ENCODE measurements at places on chromosomes 11 and 22.

GRCh38 chr22:47046411-47047065, 284.1 kb downstream of the TBC1D22A start:
- no peak for DNase-seq

GRCh38 chr22:37630839-37631435, 8.5 kb upstream of the SH3BP1 start:
- no peak for DNase-seq

GRCh38 chr11:85764796-85765195, 46.1 kb downstream of the SYTL2 start:
- no peak for DNase-seq

- DNase-seq: no peak
These were observed 592.6 kb downstream of the ETS1 start for GRCh38 chr11:127994736-127995135.

GRCh38 chr22:24550028-24550901, 4.7 kb downstream of the GUCD1 start:
- DNase-seq: no peak

DNA sequence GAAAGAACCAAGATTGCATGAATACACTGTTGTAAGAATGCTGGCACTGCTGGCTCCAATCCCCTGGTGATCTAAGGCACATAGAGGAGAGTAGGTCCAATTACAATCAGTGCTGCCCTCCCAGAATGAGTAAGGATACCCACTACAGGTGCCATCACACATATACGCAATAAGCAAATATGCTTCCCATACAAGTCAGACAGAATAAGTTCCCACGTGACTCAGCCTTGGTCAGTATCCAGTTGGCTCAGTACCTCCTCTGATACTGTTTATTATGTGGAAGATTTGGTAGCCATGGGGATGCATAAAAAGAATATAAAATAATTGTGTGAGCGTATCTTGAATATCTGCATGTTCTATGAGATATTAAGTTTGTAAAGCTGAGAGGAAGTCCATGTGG, 8.9 kb upstream of the OR2D3 start:
- DNase-seq: no peak

DNA sequence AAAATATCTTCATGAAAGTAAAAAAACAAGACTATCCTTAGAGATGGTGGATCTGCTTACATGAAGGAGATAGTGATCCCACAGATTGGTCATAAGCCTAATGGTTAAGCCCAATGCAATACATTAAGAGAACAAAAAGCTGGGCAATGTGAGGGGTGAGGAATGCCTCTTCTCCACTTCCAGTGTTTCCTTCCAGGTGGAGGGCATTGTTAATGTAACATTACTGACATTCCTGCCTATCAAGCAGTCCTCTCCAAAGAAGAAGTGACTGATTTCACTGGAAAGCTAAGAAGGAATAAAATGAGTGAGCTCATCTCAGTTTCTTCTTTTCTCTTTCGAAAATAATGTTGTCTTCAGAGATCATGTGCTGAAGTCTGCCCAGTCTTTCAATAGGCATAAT, 207.8 kb downstream of the RAB38 start:
- DNase-seq: no peak

- no peak for DNase-seq
These were observed 21.7 kb downstream of the CAVIN3 start for GRCh38 chr11:6298605-6299004.

DNA sequence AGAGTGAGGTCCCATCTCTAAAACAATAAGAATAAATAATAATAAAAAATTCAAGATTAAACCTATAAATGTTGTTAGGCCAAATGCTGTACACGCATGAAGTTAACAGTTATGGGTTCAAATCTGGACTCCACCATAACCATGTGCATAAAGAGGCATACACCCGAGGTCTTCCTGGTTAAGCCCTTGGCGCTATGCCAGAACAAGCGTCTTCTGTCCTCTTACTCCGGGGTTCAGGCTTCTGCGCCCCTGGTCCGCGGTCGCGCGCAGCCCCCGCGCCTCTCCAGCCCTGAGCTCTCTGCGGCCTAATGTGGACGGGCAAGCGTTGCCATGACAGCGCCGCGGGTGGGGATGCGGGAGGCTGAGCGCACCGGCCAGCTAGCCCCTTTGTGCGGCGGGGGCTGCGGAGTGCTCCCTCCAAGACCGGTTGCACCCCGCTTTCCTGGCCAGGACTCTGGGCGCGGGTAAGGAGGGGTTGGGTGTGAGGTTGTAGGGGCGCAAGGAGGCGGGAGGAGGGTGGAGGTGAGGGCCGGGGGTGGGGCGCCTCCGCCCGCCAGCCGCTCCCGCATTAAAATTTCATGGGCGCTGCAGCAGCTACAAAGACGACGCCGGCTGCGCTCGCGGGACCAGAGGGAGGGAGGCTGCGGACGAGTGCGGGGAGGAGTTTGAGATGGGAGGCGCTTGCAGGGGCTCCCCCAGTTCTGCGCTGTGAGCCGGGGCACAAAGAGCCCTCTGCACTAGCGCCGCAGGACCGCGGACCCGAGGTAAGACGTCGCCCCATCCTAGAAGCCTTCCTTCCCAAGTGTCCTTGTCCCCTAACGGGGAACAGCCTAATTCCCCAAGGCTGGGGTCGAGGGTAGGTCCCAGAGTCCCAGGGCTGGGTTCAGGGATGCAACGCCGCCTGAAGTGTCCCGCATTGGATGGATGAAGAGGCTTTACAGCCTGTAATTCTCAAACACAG, at the start of gene MIAT:
TSS of gene MIAT (plus strand) at position 698 of the 961 bp plus-strand sequence.
- DNase-seq: no peak

DNA sequence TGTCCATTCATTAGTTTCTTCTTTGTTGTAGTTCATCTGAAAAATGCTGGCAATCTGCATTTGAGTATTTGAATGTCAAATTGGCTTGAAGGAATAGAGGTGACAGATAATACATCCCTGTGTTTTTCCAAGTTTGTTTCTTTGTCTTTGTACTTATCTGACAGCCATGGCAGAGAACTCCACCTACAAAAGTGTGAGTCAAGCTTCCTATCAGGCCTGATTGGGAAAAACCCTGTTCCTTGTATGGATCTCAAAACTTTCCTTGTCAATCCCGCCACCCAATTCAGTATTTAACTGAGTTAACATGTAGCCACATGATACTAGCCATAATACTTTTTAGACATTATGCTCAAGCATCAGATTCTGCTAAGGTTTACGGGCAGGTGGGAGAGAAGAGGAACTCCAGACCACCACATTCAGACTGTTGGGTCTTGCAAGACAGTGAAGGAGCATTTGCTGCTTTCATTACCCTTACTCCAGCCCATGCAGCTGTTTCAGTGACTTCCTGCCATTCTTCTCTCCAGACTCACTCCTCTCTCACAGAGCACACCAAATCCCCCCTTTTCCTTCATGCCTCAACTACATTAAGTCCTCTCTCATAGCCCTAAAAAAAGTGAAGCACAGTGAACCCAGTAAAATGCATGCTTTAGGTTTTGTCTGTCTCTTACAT, 65.9 kb downstream of the BLID start:
- DNase-seq: no peak

- DNase-seq: no peak
These were observed at the start of gene TRPC6 for GRCh38 chr11:101583251-101584128. Gene TRPC6, minus strand, starts transcription at chr11:101584007. Its CDS starts 504 bp downstream, at chr11:101583503.

DNA sequence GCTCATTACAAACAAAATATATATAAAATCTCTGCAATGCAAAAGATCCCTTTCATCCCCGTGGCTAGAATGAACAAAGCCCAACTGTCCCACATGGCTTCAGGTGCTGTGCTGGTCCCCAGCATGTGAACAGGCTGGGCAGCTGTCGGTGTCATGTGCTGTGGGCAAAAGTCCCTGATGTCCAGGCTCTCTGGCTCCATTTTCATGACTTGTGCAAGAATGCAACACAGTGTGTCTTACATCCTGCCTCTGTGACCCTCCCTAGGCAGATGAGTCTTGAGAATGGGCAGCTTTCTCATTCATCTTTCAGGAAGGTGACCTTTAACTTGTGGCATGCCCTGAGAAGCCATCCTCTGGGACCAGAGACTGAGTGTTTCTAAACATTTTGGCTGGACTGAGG, 14.5 kb downstream of the GUCD1 start:
- no peak for DNase-seq

DNA sequence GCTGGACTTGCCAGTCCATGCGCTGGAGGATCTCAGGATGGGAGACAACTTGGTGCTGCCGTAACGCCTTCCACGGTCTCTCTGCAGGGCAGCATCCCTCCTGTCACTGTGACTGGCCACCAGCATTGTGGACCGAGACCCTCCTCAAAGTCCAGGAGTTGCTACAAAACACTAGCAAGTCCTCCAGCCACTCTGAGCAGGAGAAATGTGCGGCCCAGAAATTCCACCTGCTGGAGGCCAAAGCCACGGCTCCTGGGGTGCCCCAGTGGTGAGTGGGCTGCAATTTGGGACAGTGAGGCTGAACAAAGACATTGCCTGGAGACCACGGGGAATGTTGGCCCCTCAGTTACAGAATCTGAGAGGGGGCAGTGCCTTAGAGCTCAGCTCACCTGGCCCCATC, 6.9 kb upstream of the DSCAML1 start:
- no peak for DNase-seq

- no peak for DNase-seq
These were observed 7.0 kb upstream of the NEFH start for GRCh38 chr22:29473001-29473400.

GRCh38 chr11:65489706-65490320, 9.0 kb upstream of the MALAT1 start:
- DNase-seq: no peak

- no peak for DNase-seq
These were observed 942 bp upstream of the RPS6KA4 start for GRCh38 chr11:64357904-64358535.

- DNase-seq: no peak
These were observed 3.6 kb upstream of the ZDHHC8 start for GRCh38 chr22:20127869-20128618.

DNA sequence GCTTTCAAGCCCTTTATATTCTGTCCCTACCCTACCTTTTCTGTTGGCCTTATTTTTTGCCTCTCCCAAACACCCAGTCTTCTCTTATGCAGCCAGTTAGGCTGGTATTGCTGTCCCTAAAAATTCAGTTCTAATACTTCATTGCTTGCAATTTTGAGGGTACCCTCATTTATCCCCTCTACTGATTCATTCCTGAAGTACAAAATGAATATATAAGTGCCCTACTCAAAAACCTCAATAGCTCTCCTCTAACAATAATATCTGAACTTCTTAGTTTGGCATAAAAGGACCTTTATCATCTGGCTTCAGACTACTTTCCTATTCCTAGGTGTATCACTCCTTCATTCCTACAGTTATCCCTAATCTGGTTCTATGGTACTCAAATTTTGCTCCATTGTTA, 5.2 kb upstream of the EIF4G2 start:
- no peak for DNase-seq

- DNase-seq: no peak
These were observed 9.8 kb downstream of the MMP20 start for GRCh38 chr11:102615077-102615893.

DNA sequence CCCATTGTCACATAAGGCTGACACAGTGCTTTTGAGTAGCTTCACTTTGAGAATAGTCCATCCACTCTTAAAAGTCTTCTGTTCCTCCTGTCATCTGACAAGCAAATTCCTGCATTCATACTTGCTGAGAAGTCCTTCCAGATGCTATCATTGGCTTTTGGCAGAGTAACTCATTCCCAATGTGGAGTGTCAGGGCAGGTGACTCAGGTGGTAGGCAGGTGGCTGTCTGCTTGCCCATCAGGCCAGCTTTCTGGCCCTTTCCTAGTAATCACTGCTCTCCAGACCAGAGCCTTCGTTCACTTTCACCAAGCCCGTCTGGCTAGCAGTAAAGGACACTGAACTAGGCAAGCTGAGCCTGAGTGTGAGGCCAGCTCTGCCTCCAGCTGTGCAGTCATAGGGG, 162.5 kb upstream of the CCDC90B start:
- no peak for DNase-seq

DNA sequence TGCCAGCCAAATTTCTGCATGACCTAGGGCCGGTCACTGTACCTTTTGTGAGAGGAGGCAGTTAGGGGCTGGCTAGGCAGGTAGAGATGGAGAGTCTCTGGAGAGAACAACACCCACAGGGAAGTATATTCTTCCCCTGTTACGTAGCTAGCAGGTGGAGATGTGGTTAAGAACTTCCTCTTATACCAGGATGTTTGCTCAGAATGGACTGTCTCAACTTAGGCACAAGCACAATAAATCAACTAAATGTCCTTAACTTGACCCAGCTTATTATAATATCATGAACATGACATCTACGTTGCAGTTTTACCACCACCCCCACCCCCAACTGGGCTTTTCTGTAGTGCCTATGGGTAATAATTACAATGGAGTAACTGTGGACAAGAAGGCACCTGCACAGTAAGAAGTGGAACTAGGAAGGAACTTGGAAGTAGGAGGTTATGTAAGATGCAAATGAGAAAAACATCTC, 60.7 kb upstream of the MPEG1 start:
- DNase-seq: no peak

GRCh38 chr11:43907028-43907975, 26.7 kb downstream of the ALKBH3 start:
- DNase-seq: no peak

- no peak for DNase-seq
These were observed 30.6 kb downstream of the OR2AT4 start for GRCh38 chr11:75066061-75066460.
